ENCODE measurements at places on chromosomes 11 and 22. TPM values are rescaled to one million over a fixed set of nuclear protein-coding genes. Genes with fewer than 3 reads are reported as not detected.

DNA sequence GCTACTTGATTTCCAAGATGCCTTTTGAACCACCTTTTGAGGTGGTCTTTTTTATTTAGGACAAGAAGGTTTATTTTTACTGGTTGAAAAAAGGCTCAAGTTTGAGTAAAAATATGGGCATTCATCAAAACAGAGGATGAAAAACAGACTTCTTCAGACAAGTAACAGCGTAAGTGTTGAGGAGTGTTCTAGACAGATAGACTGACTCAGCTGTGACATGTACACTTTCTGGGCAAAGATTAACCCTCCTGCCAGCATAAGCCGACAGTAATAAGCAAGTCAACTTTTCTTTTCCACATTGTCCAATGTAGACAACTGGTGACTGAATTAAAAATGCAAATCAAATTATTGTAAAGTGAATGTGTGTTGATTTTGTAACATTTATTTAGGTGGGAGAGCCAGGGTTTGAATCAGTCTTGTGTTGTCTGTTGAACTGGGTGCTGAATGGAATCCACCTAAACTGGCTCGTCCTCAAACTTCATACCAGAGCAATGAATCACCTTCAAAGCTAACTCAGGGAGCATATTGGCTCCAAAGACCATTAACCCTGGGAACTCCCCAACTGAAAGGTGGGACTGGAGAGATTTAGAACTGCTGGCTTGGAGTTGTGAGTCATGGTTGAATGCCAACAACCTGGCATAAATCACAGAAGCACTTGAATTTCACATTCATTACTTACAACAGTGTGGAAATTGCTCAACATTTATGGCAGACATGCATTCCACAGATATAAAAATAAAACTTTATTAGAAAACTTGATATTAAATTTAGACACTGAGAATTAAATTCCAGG, 377.0 kb downstream of the ETS1 start:
- no peaks in the 10 kb centered on the region for H3K4me1 ChIP-seq
- peak; percentile 47 for DNase-seq
- no peak overlapping the region for H3K4me3 ChIP-seq
- H3K27me3 ChIP-seq = no peaks in the 10 kb centered on the region
- no peak overlapping the region for H3K27ac ChIP-seq

The DUSP8 gene
- total RNA-seq = 3.3 TPM

The CHST1 gene
- 1.7 TPM for total RNA-seq

- H3K27me3 ChIP-seq = no peaks in the 10 kb centered on the region
- H3K36me3 ChIP-seq = no peaks in the 10 kb centered on the region
- H3K4me3 ChIP-seq = no peak overlapping the region
- peaks cover 13% of the 10 kb centered on the region for H3K4me1 ChIP-seq
Observed at GRCh38 chr11:83033972-83034672, 37.6 kb downstream of the RAB30 start.

DNA sequence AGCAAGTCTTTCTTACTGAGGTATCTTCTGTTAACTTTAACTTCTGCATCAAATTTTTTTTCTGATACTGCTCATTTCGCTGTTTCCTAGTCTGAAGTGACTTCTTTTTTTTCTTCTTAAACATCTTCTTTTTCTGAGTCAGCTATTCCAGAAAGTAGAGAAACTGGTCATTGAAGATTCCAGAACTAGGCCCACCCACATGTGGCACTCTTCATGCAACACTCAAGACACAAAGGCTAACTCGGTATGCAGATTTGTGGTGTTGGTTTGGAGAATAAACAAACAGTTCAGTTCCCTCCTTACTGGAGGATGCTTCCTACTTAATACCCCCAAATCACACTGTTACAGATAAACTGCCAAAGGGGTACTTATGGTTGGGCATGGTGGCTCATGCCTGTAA, 25.2 kb upstream of the MTCH2 start:
- H3K27ac ChIP-seq = no peak overlapping the region
- no peak overlapping the region for H3K4me3 ChIP-seq
- no peaks in the 10 kb centered on the region for H3K36me3 ChIP-seq
- DNase-seq = no peak

- H3K27ac ChIP-seq = no peak overlapping the region
- no peaks in the 10 kb centered on the region for H3K4me1 ChIP-seq
- DNase-seq = no peak
- H3K36me3 ChIP-seq = no peaks in the 10 kb centered on the region
Observed at GRCh38 chr11:12284316-12285050, 92.9 kb upstream of the PARVA start.

All from GM23338 (cell line).